Activated CD4-positive, CD25-positive, alpha-beta regulatory T cell treated with anti-CD3 and anti-CD28 coated beads, Interleukin-2, amount 50 U/mL, for 24 hours (primary cell): ENCODE measurements at places on chromosomes 7 and 10.

GRCh38 chr10:91316486-91316885 is 93.7 kb upstream of the HECTD2 start:
- no peak for ATAC-seq

GRCh38 chr10:86200269-86200668 is 166.3 kb downstream of the GRID1 start:
- no peak for ATAC-seq

- ATAC-seq: no peak
Observed at GRCh38 chr10:46555366-46555712, 1.1 kb downstream of the GPRIN2 start.

DNA sequence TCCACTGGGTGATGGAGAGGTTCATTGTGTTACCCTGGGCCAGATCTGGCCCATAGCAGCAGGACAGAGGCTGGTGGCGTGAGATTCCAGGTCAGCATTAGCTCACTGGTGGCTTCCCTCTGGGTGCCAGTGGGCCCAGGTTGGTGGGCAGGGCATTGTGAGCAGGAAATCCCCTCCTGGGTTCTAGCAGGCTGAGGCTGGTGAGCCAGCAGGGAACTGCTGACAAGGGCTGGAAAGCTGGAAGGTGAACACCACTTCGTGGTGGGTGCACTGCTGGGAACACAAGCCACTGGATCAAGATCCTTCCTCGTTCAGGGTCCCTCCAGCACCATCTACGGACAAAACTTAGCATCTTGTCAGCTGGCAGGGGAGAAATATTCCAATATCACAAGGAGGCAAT is 259.2 kb upstream of the FZD1 start:
- no peak for ATAC-seq

DNA sequence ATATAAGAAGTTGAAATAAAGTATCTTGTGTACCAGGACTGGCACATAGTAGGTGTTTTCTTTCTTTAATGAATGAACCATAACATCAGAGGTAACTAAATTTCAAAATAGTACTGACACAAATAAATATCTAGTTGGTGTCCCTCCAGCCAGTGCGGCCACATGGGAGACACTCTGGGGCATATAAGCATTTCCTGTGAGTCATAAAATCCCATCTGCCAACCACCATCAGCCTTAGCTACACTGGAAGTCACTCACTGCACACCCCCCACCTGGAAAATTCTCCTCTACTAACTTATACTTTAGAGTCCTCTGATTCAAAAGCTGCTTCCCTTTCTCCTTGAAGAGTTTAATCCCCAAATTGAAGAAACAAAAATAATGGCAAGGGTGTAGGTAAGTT is 32.5 kb downstream of the DYDC1 start:
- ATAC-seq: no peak

- ATAC-seq: no peak
Observed at GRCh38 chr7:44678471-44679179, 70.0 kb upstream of the ZMIZ2 start.

DNA sequence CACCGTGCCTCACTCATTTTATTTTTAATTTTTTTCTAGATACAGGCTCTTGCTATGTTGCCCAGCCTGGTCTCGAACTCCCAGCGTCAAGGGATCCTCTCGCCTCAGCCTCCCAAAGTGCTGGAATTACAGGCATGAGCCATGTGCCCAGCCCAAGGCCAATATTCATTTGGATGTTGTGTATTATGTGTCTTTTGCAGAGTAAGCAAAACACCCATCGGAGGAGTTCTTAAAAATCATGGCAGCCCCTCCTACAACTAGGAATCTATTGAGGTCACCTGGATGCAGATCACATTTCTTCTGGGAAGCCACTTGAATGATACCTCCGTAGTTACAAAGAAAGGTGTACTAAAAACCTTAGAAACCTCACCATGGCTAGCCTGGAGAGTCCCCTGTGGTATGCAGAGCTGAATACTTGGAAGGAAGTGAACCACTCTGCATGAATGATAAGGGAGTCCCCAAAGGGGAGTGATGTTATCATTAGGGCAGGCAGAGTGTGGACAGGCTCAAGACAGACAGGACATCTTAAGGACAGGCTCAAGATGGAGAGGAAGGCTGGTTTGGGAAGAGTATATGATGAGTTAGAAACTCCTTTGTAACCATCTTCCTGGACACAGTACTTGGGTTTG is 185.7 kb downstream of the TAX1BP1 start:
- peak; percentile 68 for ATAC-seq

DNA sequence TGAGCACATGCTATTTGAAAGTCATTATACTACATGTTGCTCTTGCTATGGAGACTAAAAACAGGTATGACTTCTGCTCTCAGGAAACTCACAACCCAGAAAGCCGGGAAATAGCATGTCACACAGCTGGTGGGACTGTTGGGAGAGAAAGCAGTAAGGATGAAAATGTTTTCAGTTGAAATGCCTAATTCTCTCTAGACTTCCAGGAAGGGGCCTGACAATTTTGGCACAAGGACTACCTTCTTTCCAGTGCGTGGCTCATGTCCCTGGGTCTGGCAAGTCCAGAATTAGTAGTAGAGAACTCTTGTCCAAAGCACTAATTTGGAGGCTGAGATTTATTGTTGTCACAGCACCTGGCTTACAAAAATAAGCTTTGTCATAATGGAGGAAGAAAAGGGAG is 567.6 kb downstream of the LRMDA start:
- ATAC-seq: no peak

DNA sequence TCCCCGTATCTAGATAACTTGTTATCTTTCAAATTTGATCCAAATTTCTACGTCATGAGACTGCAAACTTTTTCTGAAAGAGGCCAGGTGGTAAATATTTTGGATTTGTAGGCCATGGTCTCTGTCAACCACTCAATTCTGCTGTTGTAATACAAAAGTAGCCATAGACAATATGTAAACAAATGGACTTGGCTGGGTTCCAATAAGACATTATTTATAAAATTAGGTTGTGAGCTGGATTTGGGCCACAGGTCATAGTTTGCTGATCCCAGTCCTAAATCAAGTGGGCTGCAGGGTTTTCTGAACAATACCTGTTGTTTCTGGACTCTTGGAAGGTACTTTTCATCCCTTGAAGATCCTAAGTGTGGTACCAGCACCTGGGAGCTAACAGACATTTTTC is 1178.0 kb downstream of the SORCS1 start:
- no peak for ATAC-seq

- ATAC-seq: peak; percentile 72
Observed at GRCh38 chr7:148983200-148984146, 44.8 kb downstream of the PDIA4 start.

DNA sequence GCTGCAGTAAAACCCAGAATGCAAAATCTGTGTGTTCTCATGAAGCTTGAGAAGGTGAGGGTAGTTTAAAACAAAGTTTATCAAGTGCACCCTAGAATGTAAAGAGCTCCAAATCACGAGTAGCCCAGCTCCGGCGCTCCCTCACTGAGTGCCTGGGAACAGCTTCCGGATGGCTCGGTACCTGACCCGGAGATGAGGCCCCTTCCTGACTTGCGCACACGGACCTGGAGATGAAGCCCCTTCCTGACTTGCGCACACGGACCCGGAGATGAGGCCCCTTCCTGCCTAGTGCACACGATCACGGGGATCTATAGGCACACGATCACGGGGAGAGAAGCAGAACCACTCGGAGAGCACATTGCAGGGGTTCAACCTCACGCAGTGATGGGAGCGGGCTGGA is 322.1 kb upstream of the RNF32 start:
- no peak for ATAC-seq

DNA sequence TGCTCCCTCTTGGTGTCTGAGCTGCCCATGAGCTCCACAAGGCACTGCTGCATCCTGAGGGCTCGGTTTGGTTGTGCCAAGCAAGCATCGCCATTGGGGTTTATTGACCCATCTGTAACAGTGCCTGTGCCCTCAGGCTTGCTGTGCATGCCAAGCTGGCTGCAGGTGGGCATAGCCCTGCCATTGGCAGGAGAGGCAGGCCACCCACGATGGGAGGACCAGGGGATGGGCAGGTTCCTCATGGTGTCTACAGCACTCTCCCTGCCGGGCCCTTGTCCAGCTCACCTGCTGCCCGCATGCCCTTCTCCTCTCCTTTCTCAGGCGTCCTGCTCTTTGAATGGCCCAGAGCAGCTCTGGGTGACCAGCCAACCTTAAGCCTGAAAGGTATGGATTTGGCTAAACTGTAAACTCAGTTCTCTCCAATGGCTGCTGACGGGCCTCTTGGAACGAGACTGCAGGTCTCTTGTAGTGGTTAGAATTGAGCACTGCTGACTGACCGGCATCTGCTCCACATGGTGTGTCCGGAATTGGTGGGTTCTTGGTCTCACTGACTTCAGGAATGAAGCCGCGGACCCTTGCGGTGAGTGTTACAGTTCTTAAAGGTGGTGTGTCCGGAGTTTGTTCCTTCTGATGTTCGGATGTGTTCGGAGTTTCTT is 17.6 kb downstream of the AKR1E2 start:
- ATAC-seq: no peak

GRCh38 chr10:46248651-46249146 is 38.1 kb upstream of the ANTXRL start:
- ATAC-seq: no peak

DNA sequence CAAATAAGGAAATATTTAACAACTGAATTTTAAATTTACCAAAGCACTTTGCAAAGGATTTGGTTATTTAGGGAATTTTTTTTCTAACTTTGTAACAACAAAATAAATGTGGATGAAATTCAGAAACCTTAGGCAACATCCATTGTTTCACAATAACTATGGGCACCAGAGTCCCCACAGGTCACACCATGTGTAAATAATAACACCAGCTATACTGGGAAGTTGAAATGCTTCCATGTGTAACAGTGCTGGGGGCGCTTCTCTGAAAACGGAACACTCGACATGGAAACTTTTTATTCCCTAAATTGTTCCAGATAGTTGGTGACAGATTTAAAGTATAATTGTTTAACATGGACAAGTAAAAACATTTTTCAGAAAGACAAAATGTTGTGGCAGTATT is 818.6 kb downstream of the TNS3 start:
- ATAC-seq: no peak

DNA sequence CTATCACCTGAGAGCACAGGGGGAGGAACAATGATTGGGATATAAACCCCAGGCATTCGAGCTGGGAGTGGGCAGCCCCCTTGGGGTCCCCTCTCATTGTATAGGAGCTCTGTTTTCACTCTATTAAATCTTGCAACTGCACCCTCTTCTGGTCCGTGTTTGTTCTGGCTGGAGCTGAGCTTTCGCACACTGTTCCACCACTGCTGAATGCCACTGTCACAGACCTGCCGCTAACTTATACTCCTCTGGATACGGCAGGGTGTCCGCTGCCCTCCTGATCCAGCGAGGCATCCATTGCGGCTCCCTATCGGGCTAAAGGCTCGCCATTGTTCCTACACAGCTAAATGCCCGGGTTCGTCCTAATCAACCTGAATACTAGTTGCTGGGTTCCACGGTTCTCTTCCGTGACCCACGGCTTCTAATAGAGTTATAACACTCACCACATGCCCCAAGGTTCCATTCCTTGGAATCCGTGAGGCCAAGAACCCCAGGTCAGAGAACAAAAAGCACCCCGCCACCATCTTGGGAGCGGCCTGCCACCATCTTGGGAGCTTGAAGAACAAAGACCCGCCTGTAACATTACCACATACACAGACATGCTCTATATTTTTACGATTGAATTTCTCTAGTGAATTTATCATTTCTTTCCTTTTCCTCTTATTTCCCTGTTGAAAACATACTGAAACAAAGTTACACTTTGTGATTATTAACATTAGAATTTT is 9.0 kb downstream of the ZWINT start:
- no peak for ATAC-seq

- no peak for ATAC-seq
Observed at GRCh38 chr10:102433619-102434046, 1.3 kb upstream of the CUEDC2 start.

- peak; percentile 96 for ATAC-seq
Observed at GRCh38 chr10:73940634-73941221, 29.8 kb downstream of the PLAU start.

DNA sequence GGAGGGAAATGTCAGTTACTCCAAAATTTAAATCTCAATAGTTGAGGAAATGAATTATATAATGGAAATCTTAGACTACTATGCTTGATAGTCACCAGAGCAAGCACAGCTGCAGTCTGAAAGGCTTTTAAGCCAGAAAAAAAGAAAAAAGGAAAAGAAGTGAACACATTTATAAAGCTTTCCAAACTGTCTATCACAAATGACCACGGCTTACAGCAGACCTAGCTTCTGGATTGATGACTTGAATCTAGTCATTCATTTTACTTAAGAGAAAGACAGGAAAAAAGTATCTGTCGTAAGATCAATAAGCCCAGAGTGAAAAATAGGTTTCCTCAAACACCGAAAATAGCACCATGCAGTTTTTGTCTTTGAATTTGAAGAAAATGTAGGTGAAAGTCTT is 67.9 kb upstream of the OGDHL start:
- ATAC-seq: no peak

GRCh38 chr7:47551668-47552440 is 30.1 kb downstream of the TNS3 start:
- no peak for ATAC-seq
